Smooth muscle cell of the coronary artery (primary cell): ENCODE measurements at places on chromosomes 4 and X. TPM values are rescaled to one million over a fixed set of nuclear protein-coding genes. Genes with fewer than 3 reads are reported as not detected.

Gene SPATA18
- 9.9 and 24.5 TPM in 2 replicates for total RNA-seq

Gene LONRF3
- 0.47 and 1.1 TPM in 2 replicates for total RNA-seq

Gene RASL11B
- 0.35 and 7.2 TPM in 2 replicates for total RNA-seq

Gene ITM2A
- 1.6 TPM in 1 of 2 replicates, not detected in the other for total RNA-seq

Gene NIPAL1
- 7.1 TPM in 1 of 2 replicates, not detected in the other for total RNA-seq

Gene PSAPL1
- not detected in 2 replicates for total RNA-seq

Gene SSX2B
- total RNA-seq = not detected in 2 replicates

Gene MSX1
- 1.9 and 3.1 TPM in 2 replicates for total RNA-seq

Gene NPY1R
- total RNA-seq = under 0.01 and 0.12 TPM in 2 replicates

Gene TBCK
- total RNA-seq = 28.3 and 47.2 TPM in 2 replicates

Gene MAGIX
- total RNA-seq = 0.82 and 1.7 TPM in 2 replicates

Gene BGN
- total RNA-seq = 10.5 and 118 TPM in 2 replicates

Gene CFAP299
- 3.5 and 14.0 TPM in 2 replicates for total RNA-seq

Gene ARSH
- total RNA-seq = not detected in 2 replicates
